ENCODE measurements at places on chromosomes 5 and 9.

DNA sequence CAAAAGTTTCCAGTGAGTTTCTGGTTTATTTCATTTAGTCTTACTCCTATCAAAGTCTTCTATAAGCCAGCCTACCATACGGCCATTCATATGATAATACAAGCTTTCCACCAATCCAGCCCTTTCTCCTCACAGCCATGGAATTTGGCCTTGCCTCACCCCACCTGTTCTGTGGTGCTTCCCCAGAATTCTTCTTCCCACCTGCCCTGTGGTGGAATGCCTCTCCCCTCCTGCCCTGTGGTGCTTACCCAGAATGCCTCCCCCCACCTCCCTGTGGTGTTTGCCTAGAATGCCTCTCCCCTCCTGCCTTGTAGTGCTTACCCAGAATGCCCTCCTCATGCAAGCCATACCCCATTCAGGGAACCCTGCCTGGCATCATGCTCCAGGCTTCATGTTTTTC is 90.3 kb upstream of the APC start:
- DNase-seq = no peak

DNA sequence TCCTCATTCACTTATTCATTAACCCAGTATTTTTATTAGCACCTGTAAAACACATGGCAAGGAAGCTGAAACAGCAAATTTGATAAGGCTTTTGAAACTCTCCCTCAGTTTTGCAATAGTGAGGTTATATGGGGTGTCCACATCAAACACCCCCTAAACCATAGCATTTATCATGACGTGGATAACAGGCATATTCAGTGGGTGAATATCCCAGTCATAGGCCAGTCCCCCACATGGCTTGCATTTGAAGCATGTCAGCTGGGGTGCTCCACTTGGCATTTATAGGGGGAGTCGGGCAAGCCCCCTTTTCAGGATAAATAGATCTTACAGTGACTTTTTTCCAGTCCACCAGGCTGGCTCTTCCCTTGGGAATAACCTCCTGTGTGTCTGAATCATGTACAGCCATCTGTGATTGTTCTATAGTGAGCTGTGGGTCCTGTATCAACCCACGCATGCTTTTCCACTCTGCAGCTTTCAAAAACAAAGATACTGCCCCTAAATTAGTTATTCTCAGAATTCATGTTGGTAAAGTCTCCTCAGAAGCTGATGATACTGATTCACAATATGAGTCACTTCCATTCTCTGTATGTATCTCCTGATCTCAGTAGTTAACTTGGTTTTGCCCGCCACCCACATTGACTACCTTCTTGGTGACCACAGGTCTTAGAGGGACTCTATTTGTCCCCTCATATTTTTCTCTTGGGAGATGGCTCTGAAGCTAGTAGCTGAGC is 84.4 kb upstream of the SPIN1 start:
- no peak for DNase-seq

- no peak for DNase-seq
Observed at GRCh38 chr9:124673063-124673462, 98.0 kb downstream of the NR6A1 start.

DNA sequence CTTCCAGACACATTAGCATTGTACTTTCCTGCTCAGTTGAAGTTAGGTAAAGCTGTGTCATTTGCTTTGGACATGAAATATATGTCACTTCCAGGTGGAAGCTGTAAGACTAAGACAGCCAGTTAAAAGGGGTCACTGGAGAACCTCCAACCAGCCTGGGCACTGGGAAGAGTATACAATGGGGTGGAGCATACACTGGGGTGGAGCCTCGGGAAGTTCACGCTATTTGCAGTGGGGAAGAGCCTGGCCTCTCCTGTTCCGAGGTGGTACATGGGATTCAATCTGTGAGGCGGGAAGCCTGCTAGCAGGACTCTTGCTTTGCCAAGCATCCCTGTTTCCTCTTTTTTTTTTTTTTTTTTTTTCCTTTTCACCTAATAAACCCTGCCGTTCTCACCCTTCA is 145.3 kb downstream of the TTC39B start:
- no peak for DNase-seq

DNA sequence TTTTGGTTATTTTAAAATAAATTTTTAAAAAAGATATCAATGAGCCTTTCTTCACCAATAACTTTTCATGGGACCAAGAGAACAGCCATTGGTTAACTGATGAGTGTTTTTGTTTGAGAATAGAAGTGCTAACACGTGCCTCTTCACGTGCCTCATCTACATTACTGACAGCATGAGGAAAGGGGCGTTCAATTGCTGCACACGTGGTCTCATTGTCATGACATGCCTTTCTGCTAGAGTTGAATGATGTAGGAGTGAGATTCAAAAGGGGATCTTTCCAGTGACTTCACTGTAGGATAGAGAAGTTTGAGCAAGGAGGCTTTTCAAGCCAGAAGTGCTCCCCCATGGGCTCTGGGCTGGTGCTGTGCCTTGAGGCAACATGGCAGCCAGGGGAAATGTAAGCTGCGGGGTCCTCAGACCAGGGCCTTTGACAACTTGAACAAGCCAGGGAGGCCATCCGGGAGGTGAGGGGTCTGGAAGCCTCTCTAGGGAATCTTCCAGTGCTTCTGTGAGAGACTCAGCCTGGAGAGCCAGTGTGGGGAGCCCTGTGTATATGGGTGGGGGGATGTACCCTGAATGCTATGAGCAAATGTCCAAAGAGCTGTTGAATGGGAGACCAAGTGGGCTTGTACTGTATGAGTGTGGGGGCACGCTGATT is 51.2 kb upstream of the FSTL4 start:
- DNase-seq = no peak

DNA sequence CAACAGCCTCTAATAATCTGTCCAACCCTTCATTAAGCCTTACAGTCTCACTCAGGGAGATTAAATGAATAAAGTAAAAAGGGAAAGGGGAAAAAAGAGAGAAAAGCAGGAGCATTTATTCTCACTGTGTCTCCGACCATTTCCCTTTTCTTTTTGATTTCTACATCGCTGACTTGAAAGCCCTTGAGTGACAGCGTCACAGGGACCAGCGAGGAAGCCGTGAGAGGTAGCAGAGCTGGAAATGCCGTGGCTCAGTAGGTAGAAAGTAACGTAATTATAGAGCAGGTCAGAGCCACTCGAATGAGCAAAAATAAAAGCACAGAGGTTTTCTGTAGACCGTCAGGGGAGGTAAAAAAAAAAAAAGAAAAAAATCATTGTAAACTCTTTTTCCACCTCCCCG is 52.4 kb downstream of the ASS1 start:
- no peak for DNase-seq

DNA sequence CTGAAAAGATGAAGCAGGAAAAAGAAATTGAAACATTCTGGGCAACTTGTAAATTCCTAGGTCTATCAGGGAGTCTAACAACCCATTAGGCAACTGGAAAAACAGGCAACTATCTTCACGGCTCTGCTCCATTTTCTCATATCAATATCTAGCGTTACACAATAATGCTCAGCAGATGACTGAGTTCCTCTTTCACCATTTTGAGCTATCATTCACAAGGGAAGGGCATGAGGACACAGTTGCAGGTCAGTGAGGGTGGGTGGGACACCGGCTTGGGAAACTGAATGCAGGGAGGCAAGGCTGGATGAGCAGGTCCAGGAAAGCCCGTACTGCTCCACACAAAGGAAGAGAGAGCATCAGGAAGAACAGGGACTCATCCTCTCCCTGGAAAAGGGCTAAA is 67.0 kb downstream of the FRMD3 start:
- no peak for DNase-seq

GRCh38 chr5:143923634-143924266 is 111.8 kb downstream of the HMHB1 start:
- no peak for DNase-seq

DNA sequence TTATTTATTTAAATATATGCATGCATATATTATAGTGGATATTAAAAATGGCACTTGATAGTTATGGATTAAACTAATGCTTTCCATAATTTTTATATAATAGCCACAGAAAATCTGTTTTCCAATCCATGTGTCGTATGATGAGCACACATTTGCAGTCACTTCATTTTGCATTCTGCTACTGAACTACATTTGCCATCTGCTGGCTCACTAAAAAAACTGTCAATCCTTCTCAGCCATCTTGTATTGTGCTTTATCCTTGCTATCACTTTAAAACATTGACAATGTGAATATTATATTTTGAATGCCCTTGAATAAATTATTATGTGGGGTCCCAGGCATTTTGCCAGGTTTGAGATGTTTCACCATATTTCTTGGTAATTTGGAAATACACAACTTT is 586.6 kb downstream of the DNAH5 start:
- DNase-seq = no peak

GRCh38 chr9:119436261-119436660 is 67.0 kb upstream of the BRINP1 start:
- no peak for DNase-seq

- peak; percentile 38 for DNase-seq
Observed at GRCh38 chr5:134525683-134526482, 413 bp downstream of the JADE2 start.

DNA sequence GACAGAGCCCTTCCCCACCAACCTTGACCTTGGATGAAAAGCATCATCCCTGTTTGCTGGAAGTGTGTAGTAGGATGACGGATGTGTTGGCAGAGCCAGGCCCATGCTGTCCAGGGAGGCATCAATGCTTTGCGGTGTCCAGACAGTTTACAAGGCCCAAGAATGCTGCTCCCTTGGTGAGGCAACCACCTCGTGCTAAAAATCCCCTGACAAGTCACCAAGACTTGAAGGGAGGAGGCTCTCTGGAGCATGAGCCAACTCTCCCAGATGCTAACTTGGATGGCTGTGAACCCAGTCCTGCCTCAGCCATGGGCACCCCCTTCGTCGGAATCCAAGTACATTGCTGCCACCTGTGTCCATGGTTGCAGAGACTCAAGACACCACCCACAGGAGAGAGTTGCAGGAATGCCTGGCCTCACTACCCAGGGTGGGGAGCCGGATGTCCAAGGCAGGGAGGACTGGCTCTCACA is 9.5 kb upstream of the NKD2 start:
- DNase-seq = no peak

All from NCI-H1105 treated with DMSO at 0.1 percent for 48 hours (cell line).